ENCODE measurements at places on chromosomes 5 and 9.
A peak's percentile ranks its signal among the peaks of the same experiment; 100 is the strongest.

DNA sequence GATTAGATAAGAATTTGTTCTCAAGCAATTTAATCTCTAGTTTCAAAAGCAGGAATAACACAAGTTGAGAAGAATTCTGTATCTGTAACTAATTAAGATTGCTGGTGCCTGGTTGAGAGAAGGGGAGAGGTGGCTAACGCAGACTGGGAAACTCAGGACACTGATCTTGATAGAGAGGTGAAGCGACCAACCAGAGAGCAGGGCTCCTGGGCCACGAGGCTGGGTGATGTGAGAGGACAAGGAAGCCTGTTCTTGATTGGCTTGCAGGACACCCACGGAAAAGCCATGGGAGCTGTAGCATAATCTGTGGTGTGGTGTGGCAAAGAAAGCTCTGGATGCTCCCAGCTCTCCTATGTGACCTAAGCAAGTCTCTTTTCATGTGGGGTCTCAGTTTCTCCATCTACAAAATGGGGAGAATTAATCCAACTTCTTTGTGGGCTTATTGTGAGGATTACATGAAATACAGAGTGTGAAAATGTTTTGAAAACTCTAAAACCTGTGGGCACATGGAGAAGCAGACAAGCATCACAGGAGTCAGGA, 594.1 kb upstream of the BRINP1 start:
- DNase-seq: peak; percentile 24

GRCh38 chr5:65070026-65070425, 301.3 kb downstream of the CWC27 start:
- no peak for DNase-seq

DNA sequence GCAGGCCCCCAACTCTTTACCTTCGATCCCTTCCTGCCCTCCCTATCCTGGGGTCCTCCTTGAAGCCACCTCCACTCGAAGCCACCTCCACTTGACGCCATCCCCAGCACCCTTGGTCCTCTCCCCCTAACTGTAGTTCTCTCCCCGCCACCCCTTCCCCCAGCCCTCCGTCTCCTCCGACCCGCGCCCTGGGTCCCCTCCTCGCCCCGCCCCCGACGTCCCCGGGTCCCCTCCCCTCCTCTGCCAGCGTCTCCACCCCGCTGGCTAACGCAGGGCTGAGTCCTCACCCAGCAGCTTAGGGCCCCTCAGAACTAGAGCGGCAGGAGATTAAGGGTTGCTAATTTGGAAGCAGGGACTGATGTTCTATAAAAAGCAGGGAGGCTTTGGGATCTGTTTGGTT, 30.6 kb upstream of the ANKRD33B start:
- no peak for DNase-seq

GRCh38 chr5:30918171-30918570, 275.3 kb upstream of the CDH6 start:
- no peak for DNase-seq

GRCh38 chr9:83920469-83920926, 734 bp downstream of the KIF27 start:
- DNase-seq: no peak

- DNase-seq: no peak
These were observed 584.3 kb upstream of the KLF4 start for GRCh38 chr9:108073823-108074222.

DNA sequence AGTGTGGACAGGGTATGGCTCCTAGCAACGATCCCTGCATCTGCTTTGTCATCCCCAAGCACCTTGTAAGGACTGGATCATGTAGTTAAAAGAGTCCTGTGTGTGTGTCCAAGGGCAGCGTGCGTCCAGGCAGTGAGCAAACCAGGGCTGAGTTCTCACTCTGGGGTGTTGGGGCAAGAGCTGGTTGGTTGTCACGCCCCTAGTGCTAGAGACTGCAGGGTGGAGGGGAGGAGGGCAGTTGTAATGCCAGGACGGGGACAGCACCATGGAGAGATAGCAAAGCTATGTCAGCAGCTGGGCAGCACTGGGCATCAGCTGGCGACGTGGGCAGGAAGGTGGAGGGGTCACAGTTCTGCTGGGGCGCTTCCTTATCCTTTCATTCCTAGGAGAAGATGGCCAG, 100.8 kb downstream of the ZNF618 start:
- DNase-seq: no peak

DNA sequence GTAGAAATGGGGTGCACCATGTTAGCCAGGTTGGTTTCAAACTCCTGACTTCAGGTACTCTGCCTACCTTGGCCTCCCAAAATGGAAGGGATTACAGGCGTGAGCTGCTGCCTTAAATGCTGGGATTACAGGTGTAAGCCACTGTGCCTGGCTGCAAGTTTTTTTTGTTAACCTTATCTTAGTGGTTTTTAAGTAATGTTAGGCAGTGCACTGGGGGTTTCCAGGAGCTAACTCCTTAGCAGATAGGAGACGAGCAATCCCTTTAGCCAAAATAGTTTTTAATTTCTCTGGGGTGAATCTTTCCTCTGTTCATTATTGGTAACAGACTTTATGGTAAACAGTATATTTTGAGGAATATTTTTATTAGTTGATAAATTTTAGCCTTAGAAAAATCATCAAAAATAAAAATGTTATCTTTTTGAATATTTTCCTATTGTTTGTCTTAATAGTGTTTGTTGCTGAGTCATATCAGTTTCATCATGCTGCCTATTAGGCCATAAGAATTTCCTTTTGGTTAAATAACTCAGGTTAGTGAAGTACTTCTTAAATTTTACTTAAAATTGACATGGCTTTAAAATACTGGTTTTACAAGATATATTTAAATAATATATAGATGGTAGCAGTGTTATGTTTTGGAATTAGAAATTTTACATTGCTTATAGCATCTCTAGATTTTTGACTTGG, 37.9 kb downstream of the LMNB1 start:
- DNase-seq: no peak

- no peak for DNase-seq
These were observed 8.4 kb upstream of the PHYHD1 start for GRCh38 chr9:128912270-128912853.

DNA sequence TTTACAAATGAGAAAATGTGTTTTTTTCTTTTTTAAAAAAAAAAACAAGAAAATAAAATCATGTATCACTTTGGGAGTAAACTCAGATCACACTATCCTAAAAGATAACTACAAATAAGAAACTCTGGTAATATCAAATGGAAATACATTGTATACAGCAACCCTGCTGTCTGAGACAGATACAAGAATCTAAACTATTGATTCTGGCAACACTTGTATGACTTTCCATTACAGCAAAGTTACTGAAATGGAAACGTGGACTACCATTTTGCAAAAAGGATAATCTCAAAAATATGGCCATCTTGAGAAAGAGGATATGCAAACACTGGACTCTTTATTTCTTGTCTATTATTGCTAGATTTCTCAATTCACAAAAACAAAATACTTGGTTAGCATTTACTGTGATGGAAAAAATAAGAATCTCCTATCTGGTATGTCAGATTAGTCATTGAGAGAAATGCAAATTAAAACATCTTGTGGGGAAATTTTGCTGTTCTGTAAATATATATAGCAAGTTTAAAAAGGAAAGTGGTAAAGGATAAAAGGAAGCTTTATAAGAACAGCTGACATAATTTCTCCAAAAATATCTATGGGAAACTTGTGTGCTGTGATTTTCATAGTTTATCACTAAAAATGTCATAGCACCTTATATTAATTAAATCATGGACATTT, 112.9 kb upstream of the FER start:
- DNase-seq: no peak

DNA sequence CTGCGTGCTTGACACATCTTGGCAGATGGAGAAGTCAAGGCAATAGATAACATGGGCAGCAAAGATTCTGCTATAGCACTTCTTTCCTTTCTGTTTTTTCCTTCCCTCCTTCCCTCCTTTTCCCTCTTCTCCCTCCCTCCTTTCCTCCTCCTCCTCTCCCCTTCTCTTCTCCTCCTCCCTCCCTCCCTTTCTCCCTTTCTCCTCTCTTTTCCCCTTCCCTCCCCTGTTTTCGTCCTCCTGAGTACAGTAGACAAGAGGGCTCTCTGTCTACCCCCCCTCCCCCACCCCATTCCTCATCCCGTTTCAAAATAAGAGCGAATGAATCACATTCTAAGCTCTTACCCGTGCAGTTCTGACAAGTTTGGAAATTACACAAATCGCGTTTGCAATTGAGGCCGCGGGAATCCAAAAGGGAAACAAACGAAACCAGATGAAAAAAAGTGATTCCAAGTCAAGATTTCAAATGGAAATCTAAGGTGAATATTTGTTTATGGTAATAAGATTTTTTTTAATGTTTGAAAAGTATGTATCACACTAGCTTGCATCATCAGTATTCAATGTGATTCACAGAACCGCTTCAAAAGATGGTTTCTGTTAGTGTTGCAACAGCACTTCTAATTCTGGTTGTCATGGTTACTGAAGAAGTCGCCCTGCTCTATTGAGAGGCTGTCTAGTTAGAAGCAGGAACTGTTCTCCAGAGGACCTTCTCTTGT, 1.3 kb downstream of the NIM1K start:
- peak; percentile 20 for DNase-seq

DNA sequence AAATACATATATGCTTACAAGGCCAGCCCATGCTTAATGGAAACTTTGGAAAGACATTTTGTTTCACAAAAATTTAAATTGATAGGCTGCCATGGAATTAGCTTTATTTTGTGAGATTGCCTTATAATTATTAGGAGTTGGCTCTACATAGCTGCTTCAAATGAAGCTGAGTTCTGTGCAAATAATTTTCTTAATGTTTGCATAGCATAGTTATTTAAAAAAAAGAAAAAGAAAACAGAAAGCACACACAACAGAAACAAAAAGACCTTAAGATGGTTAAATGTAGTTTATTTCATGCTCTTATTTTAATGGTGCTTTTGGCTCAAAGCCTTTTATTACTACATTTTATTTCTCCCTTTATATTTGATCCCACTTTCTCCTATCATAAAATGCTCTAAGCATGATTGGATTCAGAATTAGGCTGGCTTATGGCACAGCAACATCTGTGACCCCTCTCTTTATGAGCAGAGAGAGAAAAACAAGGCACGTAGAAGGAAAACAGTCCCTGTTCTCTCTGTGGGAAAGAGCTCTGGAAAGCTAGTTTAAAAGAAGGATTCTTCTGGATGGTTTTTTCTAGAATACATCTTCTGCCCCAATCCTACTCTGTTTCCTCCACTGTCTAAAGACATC, 530.5 kb downstream of the NTRK2 start:
- DNase-seq: no peak

DNA sequence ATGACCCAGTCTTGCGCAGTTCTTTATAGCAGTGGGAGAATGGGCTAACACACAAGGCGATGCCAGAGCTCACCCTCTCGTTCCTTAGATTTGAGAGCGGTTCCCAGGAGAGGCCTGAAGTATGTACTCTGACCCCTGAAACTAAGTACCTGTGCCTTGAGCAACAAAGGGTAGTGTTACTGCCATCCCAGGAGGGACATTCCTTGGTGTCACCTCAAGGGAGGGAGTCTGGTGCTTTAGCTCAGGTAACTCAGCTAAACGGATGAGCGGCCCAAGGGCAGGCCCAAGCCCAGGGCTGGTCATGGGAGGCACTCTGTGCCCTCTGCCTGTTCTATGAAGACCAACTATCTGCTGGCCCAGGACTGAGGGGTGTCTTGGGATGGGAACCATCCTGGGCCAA, 20.2 kb downstream of the KYAT1 start:
- no peak for DNase-seq

DNA sequence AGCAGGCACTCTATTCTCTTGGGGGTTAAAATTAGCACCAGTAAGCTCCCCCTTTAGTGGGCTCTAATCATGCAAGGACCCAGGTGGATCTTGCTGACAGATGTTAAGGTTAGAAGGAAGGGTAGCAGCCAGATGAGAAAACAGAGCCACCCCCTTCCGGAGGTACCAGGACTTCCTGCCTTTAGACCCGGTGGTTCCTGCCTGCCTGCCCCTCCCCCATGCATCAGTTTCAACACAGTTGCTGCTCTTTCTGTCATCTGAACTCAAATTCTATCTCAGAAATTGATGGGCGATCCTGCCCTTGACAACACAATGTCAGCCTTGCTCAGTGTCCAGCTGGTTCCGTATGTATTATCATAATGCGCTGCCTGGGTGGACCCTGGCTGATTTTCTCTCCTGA, 287.3 kb downstream of the EBF1 start:
- DNase-seq: no peak

DNA sequence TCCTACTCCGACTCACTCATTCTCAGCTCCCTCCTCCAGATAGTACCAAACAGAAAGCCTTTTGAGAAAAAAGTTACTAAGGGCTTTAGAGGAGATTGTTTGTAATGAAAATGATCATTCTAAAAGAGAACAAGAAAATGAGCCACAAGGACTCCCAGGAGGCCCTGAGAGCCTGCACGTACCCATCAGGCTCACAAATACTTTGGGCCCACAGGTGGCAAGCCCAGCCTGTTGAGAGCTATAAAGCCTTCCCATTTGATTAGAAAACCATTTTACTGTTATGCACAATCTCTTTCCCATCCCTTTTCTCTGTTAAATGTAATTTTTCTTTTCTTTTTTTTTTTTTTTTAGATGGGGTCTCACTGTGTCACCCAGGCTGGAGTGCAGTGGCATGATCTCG, 136.1 kb downstream of the LHFPL2 start:
- DNase-seq: no peak

DNA sequence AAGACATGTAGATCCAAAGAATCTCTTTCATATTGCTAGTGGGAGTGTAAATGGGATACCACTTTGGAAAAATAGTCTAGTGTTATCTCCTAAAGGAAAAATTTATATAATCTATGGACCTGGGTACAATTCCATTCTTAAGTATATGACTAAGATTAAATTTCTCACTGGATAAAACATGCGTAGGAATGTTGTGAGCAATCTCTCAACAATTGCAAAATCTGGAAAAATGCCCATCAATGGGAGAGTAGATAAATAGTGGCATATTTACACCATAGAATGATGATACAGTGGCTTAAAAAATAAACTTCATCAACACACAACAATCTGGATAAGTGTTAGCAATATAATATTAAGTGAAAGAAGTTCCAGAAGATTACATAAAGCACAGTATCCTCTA, 469.5 kb downstream of the MAN2A1 start:
- no peak for DNase-seq

DNA sequence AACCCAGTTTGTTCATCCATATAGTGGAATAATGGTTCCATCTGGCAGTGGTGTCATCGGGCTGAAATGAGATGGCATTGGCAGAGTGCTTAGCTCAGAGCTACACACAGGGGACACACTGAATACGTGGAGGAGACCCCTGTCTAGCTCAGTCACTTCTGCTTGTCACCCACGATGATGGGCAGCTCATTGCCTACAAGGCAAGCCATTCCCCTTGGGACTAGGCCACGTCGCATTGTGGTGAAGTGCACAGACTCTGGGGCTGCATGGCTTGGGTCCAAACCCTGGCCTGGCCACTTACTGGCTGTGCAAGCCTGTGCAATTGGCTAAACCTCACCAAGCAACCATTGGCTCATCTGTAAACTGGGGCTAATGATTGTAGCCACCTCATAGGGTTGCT, 3.2 kb upstream of the FBP1 start:
- no peak for DNase-seq

DNA sequence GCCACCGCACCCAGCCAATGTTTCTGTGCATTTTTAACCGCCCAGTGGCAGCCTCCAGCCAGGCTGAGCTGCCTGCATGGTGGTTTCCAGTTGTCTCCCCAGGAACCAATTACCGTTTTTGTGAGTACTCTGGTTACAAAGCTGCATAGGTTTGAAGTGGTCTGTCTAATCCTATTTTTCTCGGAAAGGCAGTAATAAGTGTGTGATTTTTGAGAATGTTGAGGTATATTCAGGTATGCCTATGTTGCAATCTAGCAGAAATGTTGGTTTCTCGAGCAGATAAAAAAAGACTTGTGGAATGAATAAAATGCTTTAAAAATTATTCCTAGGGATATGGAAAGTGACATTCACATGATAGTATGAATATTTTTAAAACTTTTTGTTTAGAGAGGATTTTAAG, 41.5 kb upstream of the ANKH start:
- no peak for DNase-seq

- DNase-seq: no peak
These were observed 801.9 kb upstream of the ACO1 start for GRCh38 chr9:31582561-31582960.
